ENCODE measurements at places on chromosomes 2 and 18.
A peak's percentile ranks its signal among the peaks of the same experiment; 100 is the strongest.

- no peak for DNase-seq
Observed at GRCh38 chr2:163135256-163135655, 296.7 kb upstream of the KCNH7 start.

- DNase-seq, result peak; percentile 59
Observed at GRCh38 chr2:224650815-224651439, 65.2 kb downstream of the CCDC195 start.

DNA sequence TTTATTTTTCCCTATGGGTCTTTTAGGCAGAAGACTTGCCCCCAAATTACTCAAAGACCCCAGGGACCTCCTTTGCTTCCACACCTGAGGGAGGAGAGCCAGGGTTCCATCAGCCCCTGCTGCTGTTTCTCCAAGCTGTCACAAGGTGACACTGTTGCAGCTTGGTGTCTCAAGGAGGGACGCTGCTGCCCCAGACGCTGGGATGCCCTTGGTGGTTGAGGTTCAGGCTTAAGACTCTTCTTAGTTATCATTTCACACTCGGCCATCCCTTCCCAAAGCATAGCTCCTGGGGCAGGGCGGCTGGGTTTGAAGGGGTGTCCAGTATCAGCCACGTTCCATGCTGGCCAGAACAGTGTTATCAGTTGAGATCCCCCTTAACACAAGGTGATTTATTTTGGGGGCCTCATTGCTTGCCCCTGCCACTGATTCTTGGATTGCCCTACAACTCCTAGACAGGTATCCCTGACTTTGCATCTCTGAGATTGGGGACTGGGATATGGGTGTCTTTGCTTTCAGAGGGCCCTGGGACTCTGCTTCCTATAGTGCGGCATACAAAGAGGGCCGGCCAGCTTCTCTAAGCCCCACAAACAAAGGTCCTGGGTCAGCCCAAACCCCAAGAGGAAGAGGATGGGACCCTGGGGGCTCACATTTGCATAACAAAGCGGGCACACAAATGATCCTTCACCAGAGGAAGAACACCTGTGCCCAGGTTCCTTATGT is 22.7 kb downstream of the GPR55 start:
- DNase-seq, result peak; percentile 71

- DNase-seq, result no peak
Observed at GRCh38 chr2:226742347-226742746, 57.3 kb downstream of the IRS1 start.

GRCh38 chr2:163729636-163730273 is 6.1 kb downstream of the FIGN start:
- DNase-seq, result no peak

DNA sequence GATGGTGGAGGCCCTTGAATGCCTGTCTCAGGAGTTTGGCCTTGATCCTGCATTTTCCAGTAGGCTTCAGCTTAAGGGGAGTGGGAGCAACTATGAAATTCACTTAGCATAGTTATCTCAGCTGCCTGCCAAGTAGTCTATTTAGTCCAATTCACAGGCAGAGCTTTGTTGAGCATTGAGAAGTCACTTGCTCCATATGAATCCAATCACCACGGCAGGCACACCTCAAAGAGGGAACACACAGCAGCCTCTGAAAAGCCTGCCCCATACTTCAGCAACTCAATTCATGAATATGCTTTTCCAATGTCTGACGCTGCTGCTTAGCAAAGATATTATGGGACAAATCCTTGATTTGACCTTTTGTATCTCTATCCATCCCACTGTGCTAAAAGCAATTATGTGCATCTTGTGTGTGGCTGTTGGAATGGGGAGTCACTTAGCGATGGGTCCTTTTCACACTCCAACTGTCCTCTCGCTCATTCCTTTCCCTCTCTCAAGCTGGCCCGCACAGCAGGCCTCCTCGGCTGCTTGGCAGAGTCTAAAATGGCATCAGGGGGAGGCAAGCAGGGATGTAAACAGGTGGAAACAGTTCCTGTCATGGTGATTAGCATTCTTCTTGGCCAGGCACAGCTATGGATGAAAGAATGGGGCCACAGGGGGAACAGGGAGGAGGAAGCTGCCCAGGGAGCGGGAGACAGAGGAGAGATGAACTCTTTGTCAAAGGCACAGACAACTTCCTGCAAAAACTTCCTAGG is 56.0 kb upstream of the LRPPRC start:
- DNase-seq, result no peak

GRCh38 chr18:62453864-62454263 is 69.0 kb upstream of the ZCCHC2 start:
- no peak for DNase-seq

DNA sequence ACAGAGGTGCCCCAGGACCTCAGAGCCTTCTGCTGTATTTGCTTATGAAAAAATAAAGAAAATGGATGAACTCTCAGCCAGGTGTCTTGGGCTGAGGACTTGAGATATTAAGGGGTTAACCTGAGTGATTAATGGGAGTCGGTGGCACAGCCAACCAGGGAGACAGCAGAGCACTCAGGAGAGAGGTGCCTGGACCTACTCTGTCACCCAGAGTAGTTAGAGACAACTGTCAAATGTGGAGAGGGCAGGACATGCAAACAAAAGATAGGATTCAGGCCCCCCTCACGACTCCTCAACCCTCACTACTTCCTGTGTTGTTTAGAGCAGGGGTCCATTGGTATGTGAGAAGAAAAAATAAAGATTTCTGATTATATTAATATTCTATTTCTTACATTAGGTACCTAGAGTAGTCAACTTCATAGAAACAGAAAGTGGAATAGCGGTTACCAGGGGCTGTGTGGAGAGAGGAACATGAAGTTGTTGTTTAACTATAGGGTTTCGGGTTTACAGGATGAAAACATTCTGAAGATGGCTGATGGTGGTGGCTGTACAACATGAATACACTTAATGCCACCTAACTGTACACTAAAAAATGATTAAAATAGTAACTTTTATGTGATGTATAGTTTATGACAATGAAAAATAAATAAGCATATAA is 28.6 kb upstream of the CETN1 start:
- no peak for DNase-seq

GRCh38 chr2:20487392-20488174 is 40.7 kb downstream of the RHOB start:
- DNase-seq, result no peak

DNA sequence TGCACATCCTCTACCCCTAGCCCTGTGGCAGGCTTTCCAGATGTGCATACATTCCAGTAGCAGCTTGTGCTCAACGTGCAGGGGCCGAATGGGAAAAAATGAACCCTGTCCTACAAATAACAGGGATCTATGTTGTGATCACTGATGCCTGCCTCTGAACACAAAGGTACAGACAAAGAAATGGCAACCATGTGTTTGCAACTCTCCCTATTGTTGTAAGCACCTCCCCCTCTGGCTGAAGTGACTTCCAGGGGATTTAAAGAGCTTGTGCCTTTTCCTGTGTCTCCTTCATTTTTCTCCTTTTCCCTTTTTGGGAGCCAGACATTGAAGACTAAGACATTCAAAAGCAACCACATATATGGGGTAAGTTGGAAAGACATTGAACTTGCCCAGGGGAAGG is 21.6 kb downstream of the ARHGAP25 start:
- no peak for DNase-seq

- no peak for DNase-seq
Observed at GRCh38 chr2:119225105-119225865, 1.7 kb downstream of the STEAP3 start.

- no peak for DNase-seq
Observed at GRCh38 chr2:163553601-163554000, 182.2 kb downstream of the FIGN start.

- no peak for DNase-seq
Observed at GRCh38 chr2:98867539-98868309, 68.3 kb downstream of the CRACDL start.
